ENCODE measurements at places on chromosomes 3 and 15.

DNA sequence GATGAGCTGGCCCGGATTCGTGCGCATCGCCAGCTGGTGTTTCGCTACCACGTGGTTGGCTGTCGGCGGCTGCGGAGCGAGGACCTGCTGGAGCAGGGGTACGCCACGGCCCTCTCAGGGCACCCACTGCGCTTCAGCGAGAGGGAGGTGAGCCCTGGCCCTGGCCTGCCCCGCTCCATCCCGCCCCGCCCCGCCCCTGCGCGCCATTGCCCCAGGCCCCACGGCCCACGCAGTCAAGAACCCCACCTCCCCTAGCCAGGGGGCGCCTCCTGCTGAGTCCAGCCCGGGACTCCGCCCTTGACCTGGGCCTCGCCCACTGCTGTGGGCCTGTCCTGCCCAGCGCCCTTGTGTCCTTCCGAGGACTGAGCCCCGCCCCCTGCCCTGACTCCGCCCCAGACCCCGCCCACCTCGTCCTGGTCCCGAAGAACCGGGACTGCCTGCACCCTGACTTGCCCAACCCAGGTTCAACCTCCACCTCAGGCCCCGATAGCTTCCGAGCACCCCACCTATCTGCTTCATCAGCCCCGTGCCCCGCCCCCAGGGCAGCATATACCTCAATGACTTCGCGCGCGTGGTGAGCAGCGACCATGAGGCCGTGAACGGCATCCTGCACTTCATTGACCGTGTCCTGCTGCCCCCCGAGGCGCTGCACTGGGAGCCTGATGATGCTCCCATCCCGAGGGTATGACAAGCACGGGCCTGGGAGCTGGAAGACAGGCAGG is 14.8 kb downstream of the NT5DC2 start:
- no peak for DNase-seq

- DNase-seq, result no peak
Observed at GRCh38 chr3:141456301-141456625, 30.6 kb upstream of the RASA2 start.

GRCh38 chr3:195699388-195699771 is 21.4 kb upstream of the MUC20 start:
- no peak for DNase-seq

GRCh38 chr3:63096248-63097058 is 181.7 kb upstream of the SYNPR start:
- DNase-seq, result no peak

DNA sequence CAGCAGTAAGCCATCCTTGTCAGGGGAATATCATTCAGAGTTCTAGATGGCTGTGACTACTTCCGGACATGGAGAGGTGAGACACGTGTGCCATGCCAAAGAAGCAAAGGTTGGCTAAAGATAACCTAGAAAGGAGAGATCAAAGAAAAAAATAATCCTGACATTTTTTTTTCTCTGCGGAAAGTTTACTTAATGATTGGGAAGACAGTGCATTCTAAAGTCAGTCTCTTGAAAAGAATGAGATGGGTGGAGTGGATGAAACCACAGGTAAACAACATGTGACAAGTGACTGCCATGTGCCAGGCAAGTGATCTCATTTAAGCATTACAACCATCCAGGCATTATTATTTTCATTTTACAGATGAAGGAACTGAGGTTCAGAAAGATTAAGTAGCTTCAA is 436.6 kb downstream of the SOX2 start:
- no peak for DNase-seq

DNA sequence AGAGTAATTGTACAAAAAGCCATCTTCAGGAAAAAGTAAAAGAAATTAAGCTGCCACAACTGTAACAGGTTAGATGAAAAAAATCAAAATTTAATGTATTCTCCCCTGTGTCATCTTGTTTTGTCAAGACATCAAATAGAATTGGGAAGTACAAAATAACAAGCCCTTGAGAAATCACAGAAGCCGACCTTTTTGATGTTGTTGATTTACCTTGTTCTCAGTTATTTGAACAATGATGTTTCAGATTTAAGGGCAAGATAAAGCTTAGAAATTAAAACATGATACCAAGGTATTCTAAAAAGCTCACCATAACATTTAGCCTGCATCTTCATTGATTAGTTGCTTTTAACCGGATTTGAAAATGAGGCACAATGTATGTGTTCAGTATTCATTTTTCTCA is 523.0 kb downstream of the FOXP1 start:
- no peak for DNase-seq

- DNase-seq, result no peak
Observed at GRCh38 chr3:33908250-33908851, 109.9 kb downstream of the PDCD6IP start.

DNA sequence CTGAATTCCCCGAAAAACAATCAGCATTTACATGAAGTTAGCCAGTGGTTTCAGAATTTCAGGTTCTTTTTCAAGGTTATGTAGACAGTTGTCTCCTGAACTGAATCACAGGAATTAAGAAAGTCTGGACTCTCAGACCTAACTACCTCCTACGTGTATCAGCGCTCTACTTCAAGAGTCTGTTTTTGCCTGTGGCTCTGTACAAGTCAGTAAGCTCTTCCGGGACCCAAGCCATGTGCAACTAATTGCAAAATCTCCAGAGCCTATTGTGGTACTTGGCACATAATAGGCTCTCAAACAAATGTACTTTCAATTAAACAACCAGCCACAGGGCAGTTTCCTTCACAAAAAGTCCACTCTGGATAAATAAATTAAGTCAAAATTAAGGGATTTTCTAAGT is 414.2 kb downstream of the PDCD6IP start:
- peak; percentile 1 for DNase-seq

DNA sequence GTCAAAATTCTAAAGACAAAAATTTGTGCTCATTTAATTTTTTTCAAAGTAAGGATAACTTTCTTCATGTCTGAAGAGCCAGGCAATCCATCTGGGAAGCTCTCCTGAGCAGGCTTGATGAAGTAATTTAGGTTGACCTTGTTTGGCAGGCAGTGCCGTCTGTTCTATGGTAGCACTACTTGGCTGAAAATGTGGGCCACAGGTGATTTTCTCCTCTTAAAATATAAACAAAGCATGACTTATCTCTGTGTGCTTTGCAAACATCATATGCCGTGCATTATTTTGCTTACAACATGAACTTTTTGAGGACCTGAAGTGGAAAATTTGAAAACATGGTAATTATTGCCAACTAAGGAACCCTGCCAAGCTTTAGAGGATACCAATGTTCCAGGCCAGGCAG is 143.2 kb downstream of the RAP2B start:
- peak; percentile 19 for DNase-seq

- no peak for DNase-seq
Observed at GRCh38 chr3:22361521-22361920, 610.5 kb upstream of the ZNF385D start.

DNA sequence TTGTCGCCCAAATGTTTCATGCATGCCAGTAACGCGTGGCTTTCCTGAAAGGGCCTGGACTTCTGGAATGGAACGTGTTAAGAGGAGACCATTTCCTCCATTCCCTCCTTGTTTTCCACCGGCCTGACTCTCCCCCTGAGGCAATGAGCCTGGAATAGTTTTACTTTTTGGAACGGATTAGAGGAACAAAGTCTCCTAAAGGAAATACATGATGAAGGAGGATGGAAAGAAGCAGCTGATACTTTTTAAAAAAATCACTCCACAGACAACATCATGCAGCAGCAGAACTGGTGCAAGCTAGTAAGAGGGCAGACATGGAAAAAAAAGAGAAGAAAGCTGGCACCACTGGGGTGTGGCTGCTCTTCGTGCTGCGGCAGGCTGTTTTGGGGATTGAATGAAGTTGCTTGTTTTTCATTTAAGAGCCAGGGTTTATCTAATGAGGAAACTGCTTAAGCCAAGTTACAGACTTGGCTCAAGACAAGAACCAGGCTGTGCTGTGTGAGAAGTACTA is 3.6 kb upstream of the KBTBD12 start:
- peak; percentile 37 for DNase-seq

DNA sequence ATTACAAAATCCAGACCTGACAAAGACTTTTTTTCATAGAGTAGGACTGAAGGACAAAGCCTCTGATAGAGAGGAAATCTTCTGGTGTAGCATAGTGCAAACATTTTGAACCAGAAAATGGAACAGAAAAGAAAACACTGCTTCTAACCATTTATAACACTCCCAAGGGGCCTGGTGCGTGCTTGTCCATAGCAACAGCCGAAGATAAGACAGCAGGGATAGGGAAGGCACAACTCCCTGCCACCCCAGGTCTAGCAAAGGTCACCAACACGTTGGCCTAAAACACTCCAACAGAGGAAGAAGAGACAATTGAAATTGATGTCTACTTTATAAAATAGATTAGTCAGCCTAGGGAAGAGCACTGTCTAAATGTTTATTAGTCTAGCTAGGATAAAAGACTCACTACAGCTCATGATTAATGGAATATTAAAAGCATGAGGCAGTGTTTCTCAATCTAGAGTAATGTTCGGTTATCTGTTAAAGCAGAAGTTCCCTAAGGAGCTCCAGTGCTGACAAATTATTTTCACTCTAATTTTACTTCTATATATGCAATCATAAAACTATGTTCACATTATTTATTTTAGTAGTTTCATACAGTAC is 145.2 kb downstream of the P3H2 start:
- no peak for DNase-seq

- peak; percentile 9 for DNase-seq
Observed at GRCh38 chr15:40006646-40007045, 32.3 kb downstream of the SRP14 start.

DNA sequence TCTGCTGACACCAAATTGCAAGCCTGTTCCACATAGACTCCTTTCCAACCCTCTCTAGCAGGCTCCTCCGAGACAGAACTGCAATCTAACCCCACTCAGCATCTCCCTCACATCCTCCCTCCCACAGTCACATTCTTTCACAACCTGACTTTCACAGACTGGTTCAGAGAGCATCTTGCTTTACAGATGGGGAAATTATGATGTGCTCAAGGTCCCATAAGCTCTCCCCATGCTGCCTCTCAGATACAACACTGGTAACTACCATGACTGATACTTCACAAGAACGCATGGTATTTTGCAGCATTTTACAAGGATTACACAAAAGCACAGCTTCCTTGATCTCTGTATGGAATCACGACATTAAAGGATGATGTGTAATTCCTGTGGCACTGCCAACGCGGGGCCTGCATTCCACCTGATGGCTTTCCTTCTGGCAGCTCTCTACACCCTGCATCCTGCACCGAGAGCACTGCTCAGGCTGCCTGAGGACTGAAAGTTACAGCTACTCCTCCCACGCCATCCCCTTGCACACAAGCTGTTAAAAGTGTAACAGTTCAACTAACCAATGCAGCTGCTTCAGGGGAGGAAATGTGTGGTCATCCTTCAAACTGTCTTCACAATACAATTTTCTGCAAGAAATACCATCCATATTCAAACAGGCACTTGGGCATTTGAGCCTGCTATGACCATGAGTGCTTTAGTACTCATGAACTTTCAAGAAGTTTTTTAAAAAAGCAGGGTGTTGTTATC is 27.6 kb downstream of the TBC1D2B start:
- peak; percentile 78 for DNase-seq

DNA sequence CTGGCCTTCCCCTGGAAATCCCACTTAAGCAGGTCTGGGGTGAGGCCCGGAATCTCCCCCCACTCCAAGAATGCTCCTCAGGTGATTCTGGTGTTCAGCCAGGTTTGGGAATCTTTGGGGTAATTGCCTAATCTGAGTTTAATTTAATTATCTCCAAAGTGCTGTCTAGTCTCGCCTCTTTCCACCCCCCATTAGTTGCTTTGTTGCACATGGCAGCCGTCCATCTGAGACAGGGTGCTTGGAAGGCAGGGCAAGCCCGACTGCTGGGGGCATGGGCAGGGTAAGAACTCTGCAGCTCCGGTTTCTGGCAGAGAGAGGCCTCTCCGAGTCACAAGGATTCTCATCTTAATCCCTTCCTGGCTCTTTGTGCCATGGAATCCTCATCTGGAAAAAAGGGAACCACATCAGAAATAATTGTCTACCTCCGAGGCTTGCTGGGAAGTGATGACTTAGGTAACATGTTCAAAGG is 15.0 kb downstream of the IL17RD start:
- peak; percentile 42 for DNase-seq

DNA sequence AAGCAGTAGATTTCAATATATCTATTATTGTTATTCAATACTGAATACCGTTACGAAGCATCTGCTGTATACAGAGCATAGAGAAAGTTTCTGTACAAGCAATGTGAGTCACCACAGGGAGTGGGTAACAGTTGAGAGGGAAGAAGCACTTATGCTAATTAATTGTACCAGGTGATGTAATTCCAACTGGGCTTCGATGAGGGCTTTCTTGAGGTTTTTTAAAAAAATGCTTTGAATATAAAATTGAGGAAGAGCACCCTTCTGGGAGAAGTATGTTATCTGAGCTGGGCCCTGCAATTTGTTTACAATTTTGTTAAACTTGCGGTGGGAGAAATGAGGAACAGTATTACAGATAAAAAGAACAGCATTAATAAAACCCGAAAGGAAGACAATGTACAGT is 197.9 kb downstream of the TPRG1 start:
- peak; percentile 35 for DNase-seq

DNA sequence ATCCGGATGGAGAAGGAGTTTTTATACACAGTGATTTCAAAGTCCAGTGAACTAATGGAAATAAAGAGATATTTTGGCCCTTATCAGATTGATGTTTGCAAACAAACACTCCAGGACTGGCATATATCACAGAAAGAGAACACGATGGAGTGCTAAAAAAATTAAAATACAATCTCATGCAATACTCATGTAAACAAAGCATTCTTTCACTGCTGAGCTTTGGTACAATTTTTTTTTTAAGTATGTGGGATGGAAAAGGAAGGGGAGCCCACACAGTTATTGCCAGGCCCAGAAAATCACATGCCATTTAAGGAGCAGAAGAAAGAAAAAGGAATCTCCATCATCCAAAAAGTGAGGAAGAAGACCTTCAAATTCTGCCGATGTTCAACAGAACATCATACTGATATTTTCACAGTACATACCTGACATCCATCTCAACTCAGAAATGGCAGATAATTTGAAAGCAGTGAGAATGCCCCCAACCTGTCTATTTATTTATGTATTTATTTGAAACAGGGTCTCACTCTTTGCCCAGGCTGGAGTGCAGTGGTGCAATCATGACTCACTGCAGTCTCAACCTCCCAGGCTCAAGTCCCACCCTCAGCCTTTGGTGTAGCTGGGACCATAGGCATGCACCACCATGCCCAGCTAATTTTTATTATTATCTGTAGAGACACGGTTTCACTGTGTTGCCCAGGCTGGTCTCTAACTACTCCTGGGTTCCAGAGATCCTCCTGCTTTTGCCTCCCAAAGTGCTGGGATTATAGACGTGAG is 107.5 kb upstream of the SLC2A2 start:
- DNase-seq, result peak; percentile 30

DNA sequence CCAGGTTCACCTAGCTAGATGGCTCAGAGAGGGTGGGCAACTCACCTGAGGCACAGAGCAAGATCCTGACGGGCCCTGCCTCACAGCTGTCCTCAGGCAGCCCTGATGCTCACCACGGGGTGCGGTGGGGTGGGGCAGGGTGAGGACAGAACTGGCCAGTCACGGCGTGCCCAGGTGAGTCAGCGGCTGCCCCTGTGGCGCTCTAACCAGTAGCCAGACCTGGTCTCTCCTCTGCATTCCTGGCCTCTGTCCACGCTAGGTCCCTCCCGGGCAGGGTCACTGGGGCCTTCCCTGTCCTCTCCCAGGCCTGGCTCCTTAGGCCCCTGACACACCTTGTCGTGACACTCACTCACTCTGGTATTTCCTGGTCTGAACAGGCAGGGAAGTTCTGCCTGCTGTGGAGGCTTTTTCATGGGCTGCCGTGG is 901 bp downstream of the ALS2CL start:
- peak; percentile 84 for DNase-seq

- no peak for DNase-seq
Observed at GRCh38 chr3:178100908-178101307, 435.3 kb upstream of the KCNMB2 start.
